ENCODE measurements at places on chromosomes 5 and 9. TPM values are rescaled to one million over a fixed set of nuclear protein-coding genes. Genes with fewer than 3 reads are reported as not detected.

Gene MELK
- 19.2 TPM for polyA plus RNA-seq

Gene KCNN2
- polyA plus RNA-seq = 0.86 TPM

GRCh38 chr5:74556631-74557595 is 83.6 kb downstream of the ENC1 start:
- no peak for DNase-seq

- no peak for DNase-seq
These were observed 40.7 kb upstream of the HSD17B3 start for GRCh38 chr9:96342571-96343245.
